ENCODE measurements at places on chromosomes 6 and 20.

GRCh38 chr6:154661768-154662167 lies 71.4 kb upstream of the SCAF8 start:
- no peak for DNase-seq

- DNase-seq = no peak
Measured at GRCh38 chr20:13062789-13063188, 54.0 kb downstream of the SPTLC3 start.

DNA sequence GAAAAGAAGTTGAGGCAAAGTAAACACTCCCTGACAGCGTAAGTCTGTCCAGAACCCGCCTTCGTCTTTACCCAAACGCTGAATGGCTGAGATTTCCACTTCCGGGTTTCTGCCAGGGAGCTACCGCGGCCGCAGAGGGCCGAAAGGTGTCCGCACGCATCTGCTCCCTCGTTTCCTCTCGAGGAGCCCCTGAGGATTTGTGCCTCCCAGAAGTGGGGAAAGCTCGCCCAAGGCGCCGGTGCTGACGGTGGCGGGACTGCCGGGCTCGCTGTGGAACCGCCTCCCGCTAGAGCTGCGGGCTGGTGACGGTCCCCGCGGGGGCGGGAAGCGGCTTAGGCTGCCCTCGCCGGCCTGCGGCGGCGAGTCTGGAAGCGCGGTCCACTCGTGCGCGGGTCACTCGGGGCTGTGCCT lies 1760.2 kb upstream of the DEFB115 start:
- DNase-seq = peak; percentile 17

- no peak for DNase-seq
Measured at GRCh38 chr6:72420409-72420808, 201.5 kb upstream of the KCNQ5 start.

DNA sequence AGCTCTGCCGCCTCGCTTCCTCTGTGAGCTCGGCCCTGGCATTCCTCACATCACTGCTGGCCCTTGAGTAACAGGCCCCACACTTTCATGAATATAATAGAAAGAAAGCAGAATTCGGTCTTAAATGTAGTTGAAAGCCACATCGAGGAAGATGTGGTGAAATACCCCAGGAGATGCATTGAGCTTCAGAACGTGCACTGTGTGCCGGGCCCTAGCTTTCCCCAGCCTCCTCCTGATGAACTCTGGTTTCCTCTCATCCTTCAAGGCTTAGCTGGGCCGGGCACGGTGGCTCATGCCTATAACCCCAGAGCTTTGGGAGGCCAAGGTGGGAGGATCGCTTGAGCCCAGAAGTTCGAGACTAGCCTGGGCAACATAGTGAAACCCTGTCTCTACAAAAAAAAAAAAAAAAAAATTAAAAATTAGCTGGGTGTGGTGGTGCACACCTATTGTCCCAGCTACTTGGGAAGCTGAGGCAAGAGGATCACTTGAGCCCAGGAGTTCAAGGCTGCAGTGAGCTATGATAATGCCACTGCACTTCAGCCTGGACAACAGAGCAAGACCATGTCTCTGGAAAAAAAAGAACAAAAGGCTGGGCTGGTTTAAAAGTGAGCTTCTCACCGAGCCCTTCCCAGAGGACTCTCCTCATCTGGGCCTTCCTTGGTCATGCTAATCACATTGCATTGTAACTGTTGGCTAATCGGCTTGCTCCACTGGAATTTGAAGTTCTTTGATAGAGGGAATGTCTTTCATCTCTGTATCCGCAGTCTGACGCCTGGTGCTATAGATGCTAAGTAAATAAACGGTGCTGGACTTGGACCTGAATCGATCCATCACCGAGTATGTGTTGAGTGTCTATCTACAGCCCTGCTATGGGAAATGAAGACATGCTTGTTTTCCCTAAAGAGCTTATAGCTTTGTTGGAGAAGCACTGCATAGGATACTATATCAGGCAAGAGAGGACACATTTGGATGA lies 43.8 kb upstream of the FOXQ1 start:
- DNase-seq = no peak

DNA sequence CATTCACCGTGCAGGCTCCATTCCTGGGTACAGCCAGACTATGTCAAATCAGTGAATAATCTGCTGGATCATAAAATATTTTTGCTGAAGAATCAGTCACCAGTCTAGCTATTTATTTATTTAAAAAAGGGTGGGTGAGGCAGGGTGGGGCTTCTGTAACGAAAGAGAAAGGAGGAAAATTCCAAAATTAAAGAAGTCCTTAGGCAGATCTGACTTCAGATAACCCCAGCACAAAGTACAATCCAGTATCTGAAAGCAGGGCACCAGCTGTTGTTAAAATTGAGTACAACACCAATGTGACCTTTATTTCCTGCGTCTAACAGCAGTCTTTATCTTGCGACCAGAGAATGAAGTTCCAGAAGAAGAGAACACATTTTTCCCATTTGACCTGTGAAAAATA lies 15.7 kb downstream of the FAM8A1 start:
- DNase-seq = no peak

- DNase-seq = no peak
Measured at GRCh38 chr20:64254156-64254555, 1.4 kb upstream of the PCMTD2 start.

DNA sequence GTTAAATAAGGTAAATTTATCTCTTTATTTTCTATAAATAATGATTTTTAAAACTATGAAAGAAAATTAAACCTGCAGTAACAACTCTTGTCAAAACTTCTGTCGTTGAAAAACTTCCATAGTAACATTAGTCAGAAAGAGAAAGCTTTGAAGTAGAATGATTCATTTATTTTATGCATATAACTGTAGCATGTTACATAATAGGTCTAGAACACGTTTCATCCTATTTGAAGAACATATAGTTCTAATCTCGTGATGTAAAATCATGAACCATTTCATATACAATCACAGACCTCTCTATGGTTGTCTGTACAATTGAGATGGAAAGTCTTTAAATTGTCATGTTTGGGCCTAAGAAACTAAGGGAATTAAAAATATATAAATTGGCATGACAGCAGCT lies 61.3 kb upstream of the MYLIP start:
- DNase-seq = no peak

DNA sequence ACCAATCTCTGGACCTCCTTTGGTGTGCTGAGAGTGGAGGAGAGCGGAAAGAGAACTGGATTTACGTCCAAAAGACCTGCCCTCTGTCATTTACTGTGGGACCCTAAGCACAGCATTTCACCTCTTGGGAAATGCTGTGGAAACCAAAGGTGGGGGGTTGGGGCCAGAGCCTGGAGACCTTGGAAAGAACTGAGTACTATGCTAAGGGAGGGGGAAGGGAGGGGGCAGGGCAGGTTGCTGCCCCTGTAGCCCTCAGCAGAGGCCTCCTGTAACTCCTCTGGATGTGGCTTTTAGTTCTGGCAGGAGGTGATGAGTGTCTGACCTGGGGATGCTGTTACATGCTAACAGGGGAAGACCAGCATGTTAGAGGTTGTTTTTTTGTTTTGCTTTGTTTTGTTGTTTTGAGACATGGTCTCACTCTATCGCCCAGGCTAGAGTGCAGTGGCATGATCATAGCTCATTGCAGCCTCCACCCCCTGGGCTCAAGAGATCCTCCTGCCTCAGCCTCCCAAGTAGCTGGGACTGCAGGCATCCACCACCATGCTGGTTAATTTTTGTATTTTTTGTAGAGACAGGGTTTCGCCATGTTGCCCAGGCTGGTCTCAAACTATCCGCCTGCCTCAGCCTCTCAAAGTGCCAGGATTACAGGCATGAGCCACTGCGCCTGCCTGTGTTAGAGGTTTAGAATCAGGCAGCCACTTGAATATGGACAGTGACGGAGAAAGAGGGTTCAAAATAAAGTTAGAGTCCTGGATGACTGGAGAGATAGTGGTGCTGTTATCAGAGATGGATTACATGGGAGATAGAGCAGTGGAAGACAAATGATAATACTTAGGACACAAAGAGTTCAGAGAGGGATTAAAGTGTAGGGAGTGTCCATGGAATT lies 18.4 kb upstream of the PARD6B start:
- DNase-seq = no peak

GRCh38 chr6:57267586-57268293 lies 45.6 kb upstream of the RAB23 start:
- no peak for DNase-seq

DNA sequence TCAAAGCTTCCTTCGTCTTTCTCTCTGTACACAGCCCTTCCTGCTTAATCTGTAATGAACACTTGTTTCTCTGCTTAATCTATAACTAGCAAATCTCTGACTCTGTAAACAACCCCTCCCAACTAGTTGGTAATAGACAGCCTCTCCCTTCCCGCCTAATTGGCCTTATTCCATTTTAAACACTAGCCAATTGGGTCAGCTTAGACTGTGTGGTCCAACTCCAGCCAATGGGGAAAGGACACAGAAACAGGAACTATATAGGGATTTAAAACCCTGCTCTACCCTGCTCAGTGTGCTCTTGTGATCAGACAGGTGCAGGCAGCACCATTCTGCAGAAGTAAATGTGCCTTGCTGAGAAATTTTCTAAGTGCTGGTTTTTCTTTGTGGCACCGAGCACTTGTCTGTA lies 18.5 kb downstream of the CHD6 start:
- DNase-seq = no peak

DNA sequence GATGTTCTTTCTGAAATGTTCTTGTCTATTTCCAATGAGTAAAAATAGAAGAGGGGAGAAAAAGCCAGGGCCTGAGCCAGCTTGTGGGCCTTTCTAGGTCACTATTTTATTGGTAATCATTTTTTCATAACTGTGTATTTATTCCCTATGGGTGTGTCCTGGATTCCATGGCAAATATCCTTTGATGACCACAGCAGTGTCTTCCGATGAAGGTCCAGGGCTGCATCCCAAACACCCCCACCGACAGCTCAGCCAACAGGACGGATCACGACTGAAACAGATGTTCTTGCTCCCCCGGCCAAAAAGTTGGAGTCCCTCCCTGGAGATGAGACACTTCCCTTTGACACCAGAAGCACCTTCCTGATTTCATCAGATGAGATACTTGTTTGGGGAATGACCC lies 105.4 kb upstream of the PLEKHG1 start:
- DNase-seq = no peak

GRCh38 chr6:160004419-160005175 lies 35.7 kb downstream of the IGF2R start:
- DNase-seq = no peak

GRCh38 chr6:37850728-37851285 lies 31.3 kb downstream of the ZFAND3 start:
- no peak for DNase-seq

GRCh38 chr6:96851858-96852257 lies 14.6 kb upstream of the GPR63 start:
- DNase-seq = no peak

GRCh38 chr6:148842296-148843019 lies 95.6 kb downstream of the UST start:
- DNase-seq = no peak

GRCh38 chr6:2184700-2185455 lies 60.5 kb downstream of the GMDS start:
- DNase-seq = no peak

GRCh38 chr6:8934318-8934717 lies 499.0 kb upstream of the SLC35B3 start:
- no peak for DNase-seq

Measured in stimulated activated CD8-positive, alpha-beta memory T cell treated with anti-CD3 and anti-CD28 coated beads, Interleukin-4, amount 100 ng/mL, for 1 hour (primary cell).